Hematopoietic multipotent progenitor cell (in vitro differentiated cells): ENCODE measurements at places on chromosomes 1 and 21.

- DNase-seq: no peak
Measured at GRCh38 chr1:21507511-21508270, 1.5 kb upstream of the ALPL start.

- no peak for DNase-seq
Measured at GRCh38 chr1:24206516-24207394, 19.7 kb upstream of the IFNLR1 start.

DNA sequence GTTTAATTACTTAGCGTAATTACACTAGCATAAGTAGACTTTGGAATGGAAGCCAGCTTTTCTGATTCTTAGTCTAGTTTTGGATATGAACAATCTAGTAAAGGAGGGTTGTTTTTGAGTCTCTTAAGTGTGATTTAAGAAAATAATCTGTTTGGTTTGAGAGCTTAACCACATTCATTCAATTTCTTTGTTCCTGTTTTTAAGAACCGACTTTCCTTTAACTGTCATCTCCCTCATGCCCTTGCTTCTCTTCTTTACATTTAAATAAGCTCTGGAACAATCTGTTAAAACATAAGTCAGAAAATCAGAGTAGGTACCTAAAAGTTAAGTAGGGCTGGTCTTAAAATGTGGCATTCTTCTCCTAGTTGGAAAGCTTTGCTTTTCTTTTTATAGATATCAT, 27.7 kb downstream of the CDC42 start:
- DNase-seq: peak; percentile 44

- DNase-seq: peak; percentile 71
Measured at GRCh38 chr1:25774921-25775771, 24.8 kb upstream of the SELENON start.

DNA sequence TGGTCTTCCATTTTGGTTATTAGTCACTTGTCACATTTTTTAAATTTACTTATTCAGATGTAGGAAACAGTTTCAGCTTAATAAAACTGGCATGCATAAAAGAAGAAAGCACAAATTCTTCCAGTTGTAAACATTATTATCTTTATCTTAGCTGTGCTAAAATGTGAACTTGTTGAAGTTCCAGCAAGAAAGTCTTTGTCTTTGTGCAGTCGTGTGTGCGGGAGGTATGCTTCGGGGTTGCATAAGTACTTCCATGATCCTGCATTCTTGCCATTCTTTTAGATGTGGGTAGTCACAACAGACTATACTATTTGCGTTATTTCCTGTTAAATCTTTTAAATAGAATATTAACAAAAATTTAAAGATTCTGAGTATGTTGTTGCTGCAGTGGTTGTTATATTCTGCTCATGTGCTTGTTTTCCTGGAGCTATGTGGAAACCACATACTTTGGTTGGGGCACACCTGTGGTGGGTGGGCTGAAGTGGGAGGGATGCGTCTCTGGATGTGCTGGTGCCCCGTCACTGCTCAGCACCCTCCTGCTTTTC, 49.9 kb downstream of the CBS start:
- DNase-seq: no peak

- DNase-seq: no peak
Measured at GRCh38 chr1:8955406-8955805, 9.7 kb downstream of the CA6 start.

DNA sequence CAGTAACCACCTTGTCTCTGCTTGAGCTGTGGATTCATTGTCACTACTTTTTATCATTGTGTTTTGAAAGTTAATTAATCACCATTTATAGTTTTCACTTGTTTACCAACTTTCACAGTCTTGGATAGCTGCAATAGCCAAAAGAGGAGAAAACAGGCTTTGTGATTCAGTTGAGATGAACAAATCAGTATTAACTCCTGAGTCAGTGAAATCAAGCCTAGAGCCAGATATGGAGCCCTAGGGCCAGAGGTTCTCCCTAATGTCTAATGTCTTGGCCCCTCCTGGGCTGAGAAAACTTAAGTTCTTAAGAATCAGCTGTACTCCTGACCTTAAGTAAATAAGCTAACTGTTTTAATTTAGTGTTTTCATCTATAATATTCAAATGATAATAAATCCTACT, 228.8 kb downstream of the DNM3 start:
- DNase-seq: no peak

GRCh38 chr1:5803851-5804250, 188.4 kb downstream of the NPHP4 start:
- no peak for DNase-seq

GRCh38 chr1:216824511-216824910, 101.3 kb upstream of the ESRRG start:
- DNase-seq: no peak
